ENCODE measurements at places on chromosomes 12 and 14. TPM values are rescaled to one million over a fixed set of nuclear protein-coding genes. Genes with fewer than 3 reads are reported as not detected.

ZFHX2 gene
- 1.7 TPM for total RNA-seq

KLRG1 gene
- total RNA-seq = 5.1 TPM

DNA sequence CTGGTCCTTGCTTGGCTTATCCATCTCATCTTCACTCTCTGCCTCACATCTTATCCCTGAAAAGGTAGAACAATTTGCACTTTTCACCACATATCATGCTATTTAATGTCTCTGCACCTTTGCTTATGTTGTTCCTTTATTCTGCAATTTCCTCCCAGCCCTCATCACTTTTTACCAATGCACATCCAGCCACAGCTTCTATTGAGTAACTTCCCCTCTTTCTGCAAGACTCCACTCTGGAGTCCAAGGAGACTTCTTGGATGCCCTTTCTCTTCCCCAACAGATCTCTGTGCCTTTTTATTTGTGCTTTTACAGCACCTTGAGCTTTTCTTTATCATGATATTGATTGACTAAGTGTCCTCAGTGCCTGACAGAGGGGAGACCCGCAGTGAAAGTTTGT, 797.1 kb downstream of the VRK1 start:
- H3K4me3 ChIP-seq = no peak overlapping the region
- no peak overlapping the region for H3K27ac ChIP-seq
- H3K36me3 ChIP-seq = no peaks in the 10 kb centered on the region
- no peaks in the 10 kb centered on the region for H3K27me3 ChIP-seq

GRCh38 chr12:21502872-21503271, 1.3 kb downstream of the GOLT1B start:
- H3K27ac ChIP-seq = peak overlapping the region; percentile 85
- no peak for DNase-seq
- peak overlapping the region; percentile 98 for H3K4me3 ChIP-seq
- peaks cover 14% of the 10 kb centered on the region for H3K4me1 ChIP-seq
- H3K27me3 ChIP-seq = no peaks in the 10 kb centered on the region

DNA sequence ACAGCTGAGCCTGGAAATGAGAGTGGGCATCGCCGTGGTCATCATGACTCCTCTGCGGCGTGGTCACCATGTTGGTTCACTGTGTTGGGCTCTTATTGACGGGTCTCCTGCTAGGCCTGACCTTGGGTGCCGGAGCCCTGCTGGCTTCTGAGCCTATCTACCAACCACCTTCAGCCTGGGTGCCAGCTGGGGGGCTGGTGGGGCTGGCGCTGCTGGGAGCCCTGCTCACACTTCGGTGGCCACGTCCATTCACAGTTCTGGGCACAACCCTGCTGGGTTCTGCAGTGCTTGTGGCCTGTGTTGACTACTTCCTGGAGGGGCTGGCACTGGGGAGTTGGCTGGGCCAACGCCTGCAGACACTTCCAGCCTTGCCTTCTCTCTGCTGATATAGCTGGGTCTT, 3.7 kb upstream of the DNAJC14 start:
- H3K4me3 ChIP-seq = no peak overlapping the region
- no peaks in the 10 kb centered on the region for H3K4me1 ChIP-seq
- DNase-seq = no peak
- H3K36me3 ChIP-seq = no peaks in the 10 kb centered on the region

GRCh38 chr14:90576981-90577660, 180.3 kb downstream of the CALM1 start:
- no peaks in the 10 kb centered on the region for H3K36me3 ChIP-seq
- no peak overlapping the region for H3K4me3 ChIP-seq
- no peak for DNase-seq
- H3K27ac ChIP-seq = no peak overlapping the region
- no peaks in the 10 kb centered on the region for H3K4me1 ChIP-seq
- no peaks in the 10 kb centered on the region for H3K27me3 ChIP-seq

- H3K36me3 ChIP-seq = no peaks in the 10 kb centered on the region
- no peak for DNase-seq
- H3K27ac ChIP-seq = no peak overlapping the region
Observed at GRCh38 chr14:81523616-81524015, 10.0 kb downstream of the SEL1L start.

DNA sequence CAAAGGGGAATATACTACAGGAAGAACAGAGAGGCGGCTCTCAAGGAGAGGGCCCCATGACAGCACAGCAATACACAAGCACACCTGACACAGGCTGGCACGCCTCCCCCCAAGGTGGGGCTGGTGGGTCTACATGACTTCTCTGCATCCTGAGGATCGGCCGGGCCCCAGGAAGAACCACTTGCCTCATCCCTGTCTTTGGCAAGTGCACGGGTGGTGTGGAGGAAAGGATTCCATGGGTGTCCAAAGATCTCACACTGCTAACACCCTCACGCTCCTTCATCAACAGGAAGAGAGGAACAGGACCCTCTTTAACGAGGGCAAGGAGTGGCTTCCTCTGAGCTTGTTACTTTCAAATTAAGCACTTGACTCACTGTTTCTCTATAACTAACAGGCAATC, 7.3 kb downstream of the VAMP1 start:
- no peaks in the 10 kb centered on the region for H3K27me3 ChIP-seq
- H3K4me1 ChIP-seq = no peaks in the 10 kb centered on the region
- no peak for DNase-seq

All from uterus (tissue), 4 donors.